ENCODE measurements at places on chromosomes 7 and 10.

DNA sequence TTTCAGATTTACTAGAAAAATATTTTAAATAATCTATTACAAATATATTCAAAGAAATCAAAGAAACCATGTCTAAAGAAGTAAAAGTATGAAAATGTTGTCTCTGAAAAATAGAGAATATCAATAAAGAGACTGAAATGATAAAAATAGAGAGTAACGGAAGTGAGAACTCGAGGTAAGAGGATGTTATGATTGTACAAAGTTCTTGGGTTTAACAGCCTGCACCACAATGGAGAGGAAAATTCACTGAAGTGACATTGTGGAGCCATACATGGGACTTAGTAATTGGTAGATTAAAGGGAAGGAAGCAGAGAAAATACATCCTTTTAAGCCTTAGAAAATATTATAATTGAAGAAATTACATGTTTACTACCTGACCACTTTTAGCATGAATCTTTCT is 77.9 kb downstream of the THSD7A start:
- DNase-seq: no peak

GRCh38 chr7:95595746-95596197 is 544 bp downstream of the PDK4 start:
- DNase-seq: no peak

DNA sequence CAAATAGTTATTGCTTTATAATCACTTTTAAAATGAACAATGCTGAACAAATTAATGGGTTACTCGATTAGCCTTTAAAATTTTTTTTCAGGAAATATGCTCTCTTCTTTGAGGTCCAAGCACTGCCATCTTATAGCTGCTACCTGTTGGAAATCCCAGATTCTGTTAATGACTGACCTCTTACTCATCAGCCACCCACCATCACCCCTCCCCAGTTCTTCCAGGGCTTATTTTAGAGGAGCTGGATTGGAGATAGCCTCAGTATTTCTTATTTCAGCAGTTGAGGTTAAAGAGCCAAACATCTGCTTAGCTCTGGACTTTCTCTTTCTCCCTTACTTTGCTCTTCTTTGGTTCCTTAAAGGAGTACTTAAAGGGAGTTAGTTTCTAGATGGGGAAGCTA is 420.0 kb downstream of the EXOC4 start:
- DNase-seq: no peak

DNA sequence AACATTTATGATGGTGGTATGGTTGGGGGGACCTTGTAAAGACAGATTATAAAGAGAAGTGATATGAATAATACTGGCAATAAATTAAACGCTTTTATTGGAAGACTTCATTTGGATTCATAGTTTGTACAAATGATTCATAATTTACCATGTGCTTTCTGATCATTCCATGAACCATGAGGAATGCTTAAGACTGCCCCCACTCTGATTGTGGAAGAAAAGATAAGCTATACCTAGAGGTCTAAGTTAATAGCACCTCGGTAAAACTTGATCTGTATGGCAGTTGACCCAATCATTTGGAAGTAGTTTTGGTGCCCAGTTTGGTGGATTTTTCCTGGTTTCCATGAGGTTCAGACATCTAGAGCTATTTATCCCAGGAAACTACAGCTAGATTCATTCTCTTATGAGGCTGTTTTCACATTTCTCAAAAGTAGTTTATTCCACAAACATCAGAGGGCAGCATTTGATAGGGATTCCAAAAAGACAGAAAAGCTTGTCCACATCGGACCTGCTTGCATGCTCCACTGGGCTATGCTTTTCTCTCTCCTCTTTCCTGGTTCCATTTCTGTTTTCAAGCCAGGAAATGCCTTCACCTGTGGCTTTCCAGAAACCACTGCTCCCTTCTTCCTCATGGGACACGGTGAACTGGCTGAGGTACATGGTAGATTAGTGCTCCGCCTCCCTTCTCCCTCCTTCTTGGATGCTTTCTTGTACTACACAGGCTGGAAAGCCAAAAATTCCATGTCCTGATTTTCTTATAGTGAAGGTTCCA is 29.2 kb downstream of the TFAM start:
- DNase-seq: peak; percentile 67

Measured in ELR (cell line).